Stimulated activated CD8-positive, alpha-beta memory T cell treated with anti-CD3 and anti-CD28 coated beads, Interleukin-7, amount 100 ng/mL, for 1 hour (primary cell): ENCODE measurements at places on chromosomes 5 and 9.

GRCh38 chr9:110065532-110065931, 142.4 kb downstream of the C9orf152 start:
- DNase-seq = no peak

DNA sequence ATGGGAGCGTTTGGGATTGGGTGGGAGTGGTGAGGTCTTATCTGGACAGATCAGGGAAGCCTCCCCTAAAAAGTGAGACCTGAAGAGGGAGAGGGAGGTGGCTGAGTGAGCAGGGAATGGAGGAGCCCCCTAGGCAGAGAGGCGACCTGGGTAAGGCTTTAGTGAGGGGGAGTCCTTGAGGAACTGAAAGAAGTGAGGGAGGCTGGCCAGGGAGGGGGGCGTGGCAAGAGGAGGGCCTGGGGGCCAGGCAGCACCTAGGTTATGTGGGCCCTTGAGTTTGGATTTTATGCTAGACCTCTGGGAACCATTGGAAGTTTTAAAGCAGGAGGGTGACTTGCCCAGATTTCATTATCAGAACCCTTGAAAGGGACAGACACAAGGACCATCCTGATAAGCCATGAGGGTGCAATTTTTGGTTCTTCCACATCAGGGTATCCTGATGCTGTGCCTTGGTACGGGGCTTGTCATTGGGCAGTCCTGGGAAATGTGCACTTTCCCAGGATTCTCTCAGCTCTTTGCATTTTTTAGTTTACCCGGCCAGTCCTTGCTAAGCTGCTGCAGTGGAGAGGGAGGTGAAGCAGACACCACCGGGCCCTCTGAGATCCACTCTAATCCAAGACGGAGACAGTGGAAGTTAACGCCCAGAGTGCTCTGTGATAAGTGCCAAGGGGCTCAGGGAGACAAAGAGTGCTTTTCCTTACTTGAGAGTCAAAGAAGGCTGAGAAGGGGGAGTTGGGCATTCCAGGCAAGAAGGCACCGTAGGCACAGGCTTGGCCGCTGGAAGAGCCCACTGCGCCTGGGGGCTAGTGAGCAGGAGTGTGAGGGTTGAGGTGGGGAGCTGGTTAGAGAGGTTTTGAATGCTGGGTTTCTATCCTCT, 16.1 kb downstream of the GSN start:
- no peak for DNase-seq

DNA sequence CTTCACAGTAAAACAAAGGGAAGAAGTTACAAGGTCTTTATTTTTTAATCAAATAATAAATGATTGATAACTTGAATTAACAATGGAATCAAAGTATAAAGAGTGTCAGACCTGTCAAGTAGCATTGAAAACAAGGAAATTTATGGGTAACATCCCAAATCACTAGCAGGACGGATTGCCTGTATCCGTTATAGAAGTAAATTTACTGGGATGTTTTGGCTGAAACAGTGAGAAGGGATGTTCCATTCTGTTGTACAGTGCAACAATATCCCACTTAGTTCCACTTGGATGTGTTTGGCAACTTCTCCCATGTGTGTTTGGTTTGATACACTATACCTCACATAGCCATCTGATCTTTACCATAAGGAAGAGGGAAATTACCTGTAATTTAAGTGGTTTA, 421.0 kb upstream of the CHD1 start:
- no peak for DNase-seq

- DNase-seq = no peak
Observed at GRCh38 chr5:173638126-173639040, 21.9 kb upstream of the BOD1 start.

DNA sequence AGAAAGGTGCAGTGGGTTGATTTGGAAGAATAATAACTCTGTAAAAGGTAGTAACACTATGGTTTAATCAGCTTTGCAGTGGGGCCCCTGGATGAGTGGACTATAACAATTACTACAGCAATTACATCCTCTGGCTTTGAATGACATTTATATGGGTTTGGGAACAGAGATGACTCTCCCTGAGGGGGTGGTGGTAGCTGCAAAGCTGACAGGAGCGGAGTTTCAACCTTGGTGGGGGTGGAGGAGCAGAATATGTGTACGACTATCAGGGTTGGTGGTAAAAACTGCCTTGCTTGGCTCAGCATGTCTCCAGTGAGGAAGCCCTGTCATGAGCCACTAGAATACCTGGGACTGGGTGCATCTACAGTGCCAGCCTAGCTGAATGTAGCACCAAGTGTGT, 28.3 kb upstream of the NR3C1 start:
- DNase-seq = no peak
